ENCODE measurements at places on chromosomes 7 and 10.

GRCh38 chr10:125020871-125021270 lies 78.9 kb downstream of the ZRANB1 start:
- DNase-seq: no peak

- no peak for DNase-seq
These were observed 82.4 kb upstream of the SDK1 start for GRCh38 chr7:3218411-3219225.

GRCh38 chr10:19964625-19965024 lies 148.4 kb downstream of the PLXDC2 start:
- DNase-seq: no peak

GRCh38 chr7:45143616-45144015 lies 14.0 kb upstream of the RAMP3 start:
- DNase-seq: no peak

GRCh38 chr10:90222939-90223338 lies 521.5 kb downstream of the KIF20B start:
- DNase-seq: no peak

GRCh38 chr7:135692055-135692454 lies 29.7 kb downstream of the STMP1 start:
- no peak for DNase-seq

DNA sequence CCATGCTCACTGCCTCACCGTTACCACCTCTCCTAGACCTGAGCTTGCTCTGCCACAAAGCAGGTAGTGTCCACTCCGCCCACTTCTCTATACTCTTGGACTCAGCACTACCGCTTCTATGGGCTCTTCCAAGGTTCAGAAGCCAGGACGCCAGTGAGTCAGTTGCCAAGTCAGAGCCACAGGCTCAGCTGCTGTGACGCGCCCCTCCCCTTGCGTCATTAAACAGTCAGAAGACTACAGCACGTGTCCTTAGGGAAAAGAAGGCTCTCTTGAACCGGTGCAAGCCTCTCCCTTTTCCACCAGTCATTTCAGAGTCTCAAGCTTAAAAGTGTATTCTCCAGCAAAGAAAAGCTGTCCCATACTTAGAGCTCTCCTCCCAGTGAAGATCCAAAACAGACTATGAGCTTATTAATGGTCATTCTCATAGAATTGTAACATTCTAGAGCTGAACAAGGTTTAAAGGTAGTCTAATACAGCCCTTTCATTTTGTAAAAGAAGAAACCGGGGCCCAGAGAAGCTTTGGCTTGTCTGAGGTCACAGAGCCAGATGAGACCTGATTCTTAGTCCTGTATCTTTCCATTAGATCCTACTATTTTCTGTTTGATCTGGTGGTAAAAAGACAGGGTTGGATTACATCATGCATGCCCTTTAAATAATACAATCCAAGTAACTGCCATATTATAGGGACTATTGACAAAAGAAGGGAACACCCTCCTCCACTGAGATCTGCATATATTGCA lies 40.9 kb upstream of the MET start:
- DNase-seq: no peak

- DNase-seq: no peak
These were observed 7.7 kb upstream of the INSIG1 start for GRCh38 chr7:155289949-155290501.

GRCh38 chr10:7421526-7421925 lies 10.7 kb upstream of the SFMBT2 start:
- no peak for DNase-seq

- DNase-seq: peak; percentile 55
These were observed 23.3 kb upstream of the HSPA12A start for GRCh38 chr10:116765648-116766081.

- DNase-seq: no peak
These were observed 80.8 kb downstream of the ZNF92 start for GRCh38 chr7:65454469-65454868.

DNA sequence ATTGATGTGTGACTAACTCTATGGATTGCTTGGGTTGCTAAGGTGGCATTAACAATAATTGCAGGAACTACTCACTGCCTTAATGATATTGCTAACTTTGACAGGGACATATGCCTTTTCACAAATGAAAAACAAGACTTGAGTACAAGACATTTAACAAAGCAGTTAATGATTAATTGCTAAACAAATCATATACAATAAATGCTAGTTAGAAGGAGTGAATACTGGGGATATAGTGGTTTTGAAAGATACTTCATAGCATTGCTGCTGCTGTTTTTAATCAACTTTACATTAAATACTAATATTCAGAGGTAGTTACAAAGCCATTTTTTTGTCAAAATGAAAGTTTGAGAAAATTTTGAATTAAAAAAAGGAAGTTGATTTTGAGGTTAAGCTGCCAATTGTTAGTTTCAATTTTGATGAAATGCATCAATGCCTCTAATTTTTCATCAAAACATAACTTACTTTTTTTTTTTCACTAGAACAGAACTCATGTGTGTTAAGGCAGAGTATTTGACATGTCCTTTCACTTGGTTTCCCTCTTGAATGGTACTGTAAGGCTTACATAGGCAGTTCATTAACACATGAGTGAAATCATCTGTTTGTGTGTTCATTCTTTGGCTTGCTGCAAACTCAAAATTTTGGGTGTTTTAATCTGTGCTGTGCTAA lies 106.2 kb upstream of the SEMA3D start:
- no peak for DNase-seq

GRCh38 chr7:143882604-143883078 lies 19.3 kb downstream of the TCAF1 start:
- no peak for DNase-seq

DNA sequence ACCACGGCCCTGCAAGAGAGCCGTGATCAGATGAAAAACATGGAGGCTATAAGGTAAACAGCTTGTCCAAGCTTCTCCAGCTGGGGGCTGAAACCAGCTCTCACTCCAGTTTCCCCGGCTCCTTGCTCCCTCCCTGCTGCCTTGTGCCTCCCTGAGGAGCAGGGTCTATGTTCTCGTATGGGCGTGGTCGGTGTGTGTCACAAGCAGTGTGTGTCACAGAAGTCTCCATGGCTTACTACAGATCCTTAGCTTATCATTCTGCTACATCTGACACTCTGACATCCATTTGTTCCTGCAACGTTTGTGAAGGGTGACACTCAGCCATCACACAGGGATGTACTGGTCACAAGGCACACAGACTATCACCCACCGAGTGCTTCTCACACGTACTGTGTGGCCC lies 54.6 kb downstream of the CSGALNACT2 start:
- DNase-seq: no peak

DNA sequence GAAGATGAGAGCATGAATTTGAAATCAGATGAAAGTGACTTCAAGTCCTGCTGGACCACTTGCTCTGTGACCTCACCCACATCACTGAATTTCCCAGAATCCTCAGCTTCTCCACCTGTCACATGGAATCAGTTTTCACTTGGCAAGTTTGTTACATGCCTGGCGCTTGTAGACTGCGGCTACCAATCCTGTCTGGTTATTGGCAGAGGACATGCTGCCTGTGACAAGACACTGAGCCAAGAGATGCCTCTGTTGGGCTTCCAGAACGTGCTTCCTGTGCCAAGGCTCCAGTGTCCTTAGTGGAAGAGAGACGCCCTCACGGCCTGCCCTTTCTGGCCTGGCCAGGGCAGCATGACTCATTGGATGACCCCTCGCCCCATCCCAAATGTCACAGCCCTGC lies 4.4 kb upstream of the MYL10 start:
- DNase-seq: no peak

DNA sequence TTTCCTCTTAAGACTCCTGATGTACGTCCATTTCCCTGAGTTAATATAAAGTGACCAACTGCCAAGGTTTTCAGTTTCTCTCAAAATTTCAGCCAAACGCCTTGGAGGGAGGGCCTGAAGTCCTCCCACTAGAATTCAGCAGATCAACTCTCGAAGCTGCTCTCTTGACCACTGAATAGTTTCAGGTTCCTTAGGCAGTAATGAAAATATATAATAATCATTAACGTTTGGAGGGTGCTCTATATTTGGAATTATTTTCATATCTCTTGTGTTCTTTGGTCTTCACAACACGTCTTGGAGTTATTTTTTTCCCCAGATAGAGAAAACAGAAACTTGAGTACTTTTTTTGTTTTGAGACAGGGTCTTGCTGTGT lies 123.6 kb upstream of the SFMBT2 start:
- DNase-seq: no peak

- DNase-seq: no peak
These were observed 603 bp downstream of the ADRA2A start for GRCh38 chr10:111077479-111077784.

DNA sequence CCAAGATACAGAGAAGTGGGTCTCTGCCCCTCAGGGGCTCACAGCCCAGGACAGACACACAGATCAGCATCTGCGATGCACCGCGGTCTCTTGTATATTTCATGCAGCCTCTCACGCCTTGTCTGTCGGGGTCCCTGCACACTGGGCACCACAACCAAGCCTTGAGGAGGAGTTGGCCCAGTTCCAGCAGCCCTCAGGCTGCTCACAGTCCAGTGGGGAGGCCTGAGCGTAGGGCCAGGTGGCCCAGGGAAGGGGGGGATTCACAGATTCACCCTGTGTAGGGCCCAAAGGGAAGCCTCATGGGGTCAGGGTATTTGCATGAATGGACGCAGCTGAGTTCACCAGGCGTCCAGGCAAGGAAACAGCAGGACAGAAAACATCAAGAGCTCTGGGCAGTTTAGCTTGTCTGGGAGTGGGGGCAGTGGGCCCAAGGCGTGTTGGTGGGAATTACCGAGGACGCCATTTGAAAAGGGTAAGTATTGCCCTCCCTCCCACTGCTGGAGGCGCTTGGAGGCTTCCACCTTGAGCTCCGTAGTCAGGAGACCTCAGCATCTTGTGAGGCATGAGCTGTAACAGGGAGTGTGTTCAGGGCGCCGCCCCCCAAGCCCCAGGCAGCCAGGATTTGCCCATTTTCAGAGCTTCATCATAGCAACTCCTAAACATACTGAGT lies 129.1 kb upstream of the CHST15 start:
- no peak for DNase-seq

DNA sequence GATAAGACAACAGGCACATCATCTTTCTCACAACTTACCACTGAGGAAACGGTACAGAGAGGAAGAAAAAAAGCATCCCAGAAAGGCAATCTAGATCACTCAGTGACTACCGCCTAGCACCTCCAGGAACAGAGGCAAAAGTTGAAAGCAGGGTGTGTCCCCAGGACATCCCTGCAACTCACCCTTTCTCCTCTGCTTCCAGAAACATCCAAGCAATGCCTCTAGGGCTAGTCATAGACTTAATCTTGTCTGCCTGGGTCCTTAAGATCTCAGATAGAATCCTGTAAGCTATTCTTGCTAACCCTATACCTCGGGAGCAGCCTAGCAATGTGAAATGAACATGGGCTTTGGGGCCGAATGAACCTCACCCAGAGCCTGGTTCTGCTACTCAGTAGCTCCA lies 18.8 kb upstream of the PDCD4 start:
- peak; percentile 1 for DNase-seq

DNA sequence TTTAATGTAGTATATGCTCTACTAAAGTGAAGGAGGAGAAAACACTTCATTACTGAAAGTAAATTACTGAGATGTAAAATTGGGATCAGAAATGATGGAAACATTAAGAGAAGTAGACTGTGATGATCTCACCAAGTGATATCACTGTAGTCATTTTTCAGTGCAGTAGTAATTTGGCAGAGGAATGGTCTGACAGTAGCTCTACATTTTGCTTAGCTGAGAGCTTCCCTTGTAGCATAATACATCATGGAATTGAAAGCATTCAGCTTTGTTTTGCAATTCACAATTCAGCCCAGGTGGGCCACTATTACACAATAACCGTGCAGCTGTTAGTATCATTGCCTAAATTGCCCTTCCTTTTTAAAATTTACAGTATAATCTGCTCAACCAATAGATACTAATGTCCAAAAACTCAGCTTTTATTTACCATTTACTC lies 19.4 kb upstream of the CABCOCO1 start:
- no peak for DNase-seq

GRCh38 chr10:103416436-103417147 lies 20.2 kb downstream of the PDCD11 start:
- DNase-seq: peak; percentile 47

DNA sequence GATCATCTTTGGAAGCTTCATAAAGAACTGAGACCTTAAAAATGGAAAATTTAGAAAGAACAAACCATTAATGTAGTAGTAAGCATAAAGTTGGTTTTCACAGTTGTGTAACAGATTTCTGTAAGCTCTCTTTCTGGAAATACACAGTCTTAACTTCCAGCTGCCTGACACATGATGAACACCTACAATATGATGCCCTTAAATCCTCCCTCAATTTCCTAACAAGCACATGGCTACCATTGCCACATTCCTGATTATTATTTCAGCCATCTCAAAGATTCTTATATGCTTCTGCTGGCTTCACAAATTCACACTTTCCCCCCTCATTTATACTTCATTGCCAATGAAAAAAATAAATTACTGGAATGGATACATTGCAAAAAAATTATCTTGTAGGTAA lies 49.4 kb downstream of the PLXDC2 start:
- DNase-seq: no peak

- DNase-seq: no peak
These were observed 150.3 kb downstream of the COL28A1 start for GRCh38 chr7:7385421-7385820.

- no peak for DNase-seq
These were observed 239.0 kb downstream of the REEP3 start for GRCh38 chr10:63760034-63760707.

DNA sequence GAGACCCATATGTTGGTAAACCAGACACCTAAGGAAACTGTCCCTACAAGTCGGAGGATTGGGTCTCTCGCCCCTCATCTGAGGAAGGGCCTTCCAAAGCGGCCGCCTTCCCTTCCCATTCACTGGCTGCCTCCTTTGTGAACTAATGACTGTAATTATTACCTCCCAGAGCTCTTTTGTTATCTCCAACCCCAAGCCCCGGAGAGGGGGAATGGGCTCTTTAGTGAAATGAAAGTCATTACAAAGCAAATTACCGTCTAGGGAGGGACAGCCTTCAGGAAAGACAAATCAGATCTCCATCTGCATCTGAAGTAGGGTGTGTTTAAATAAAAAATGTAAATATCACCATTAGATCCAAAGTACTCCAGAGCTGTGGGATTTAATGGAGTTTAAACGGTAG lies 2.6 kb upstream of the GAD2 start:
- DNase-seq: no peak

- DNase-seq: no peak
These were observed 389 bp upstream of the FBXL15 start for GRCh38 chr10:102420181-102420713.

GRCh38 chr10:88058750-88059149 lies 195.3 kb downstream of the PTEN start:
- no peak for DNase-seq

GRCh38 chr7:149053885-149054284 lies 25.6 kb upstream of the PDIA4 start:
- no peak for DNase-seq

GRCh38 chr7:50695026-50695425 lies 87.7 kb downstream of the GRB10 start:
- DNase-seq: no peak

- no peak for DNase-seq
These were observed 62.3 kb downstream of the LAMB4 start for GRCh38 chr7:108067844-108068243.

DNA sequence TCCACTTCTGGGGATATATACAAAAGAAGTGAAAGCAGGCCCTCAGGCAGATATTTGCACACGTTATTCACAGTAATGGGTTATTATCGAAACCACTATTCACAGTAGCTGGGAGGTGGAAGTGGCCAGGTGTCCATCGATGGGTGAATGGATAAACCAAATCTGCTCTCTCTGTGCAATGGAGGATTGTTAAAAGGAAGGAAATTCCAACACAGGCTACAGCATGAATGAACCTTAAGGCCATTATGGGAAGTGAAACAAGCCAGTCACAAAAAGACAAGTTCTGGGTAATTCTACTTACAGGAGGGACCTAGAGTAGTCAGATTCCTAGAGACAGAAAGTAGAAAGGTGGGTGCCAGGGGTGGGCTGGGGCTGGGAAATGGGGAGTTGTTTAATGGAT lies 48.5 kb upstream of the BHLHA15 start:
- DNase-seq: no peak

Measured in stimulated activated naive CD8-positive, alpha-beta T cell treated with anti-CD3 and anti-CD28 coated beads, Interleukin-15, Interleukin-2, amounts not matched to agents 100 U/mL and 50 U/mL, for 24 hours (primary cell).